ENCODE measurements at places on chromosomes 1 and 21. TPM values are rescaled to one million over a fixed set of nuclear protein-coding genes. Genes with fewer than 3 reads are reported as not detected.

- no peak for DNase-seq
These were observed 102.9 kb downstream of the ACTL8 start for GRCh38 chr1:17857996-17858395.

GRCh38 chr21:45041351-45041805, 33.0 kb upstream of the ADARB1 start:
- DNase-seq, result peak; percentile 77

DNA sequence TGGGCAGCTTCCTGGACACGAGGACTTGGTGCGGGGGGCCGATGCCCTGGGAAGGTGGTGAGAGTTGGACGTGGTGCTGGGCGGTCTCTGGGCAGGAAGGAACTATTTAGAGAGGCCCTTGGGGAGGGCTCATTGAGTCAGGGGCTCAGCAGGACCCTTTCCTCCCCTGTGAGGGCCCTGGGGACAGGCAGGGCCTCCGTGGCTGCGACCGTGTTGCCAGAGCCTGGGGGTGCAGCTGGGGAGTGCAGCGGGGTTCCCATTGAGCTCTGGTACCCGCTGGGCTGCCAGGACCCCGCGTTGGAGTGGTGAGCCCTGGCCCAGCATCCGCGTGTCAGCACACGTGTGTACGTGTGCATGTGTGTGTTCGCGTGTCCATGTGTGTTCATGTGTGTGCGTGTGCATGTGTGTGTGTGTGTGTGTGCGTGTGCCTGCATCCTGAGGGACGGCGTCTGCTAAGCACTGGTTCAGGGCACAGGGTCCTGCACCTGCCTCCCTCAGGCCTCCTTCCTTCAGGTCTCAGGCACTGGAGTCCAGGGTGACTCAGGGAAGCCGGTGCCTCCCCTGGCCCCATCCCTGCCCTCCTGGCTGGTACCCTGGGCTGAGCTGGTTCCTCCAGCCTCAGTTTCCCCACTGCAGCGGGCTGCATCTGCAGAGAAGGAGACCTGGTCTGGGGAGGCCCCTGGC, 10.7 kb downstream of the RNF223 start:
- no peak for DNase-seq

- no peak for DNase-seq
These were observed 13.3 kb downstream of the FBXO42 start for GRCh38 chr1:16338961-16339360.

DNA sequence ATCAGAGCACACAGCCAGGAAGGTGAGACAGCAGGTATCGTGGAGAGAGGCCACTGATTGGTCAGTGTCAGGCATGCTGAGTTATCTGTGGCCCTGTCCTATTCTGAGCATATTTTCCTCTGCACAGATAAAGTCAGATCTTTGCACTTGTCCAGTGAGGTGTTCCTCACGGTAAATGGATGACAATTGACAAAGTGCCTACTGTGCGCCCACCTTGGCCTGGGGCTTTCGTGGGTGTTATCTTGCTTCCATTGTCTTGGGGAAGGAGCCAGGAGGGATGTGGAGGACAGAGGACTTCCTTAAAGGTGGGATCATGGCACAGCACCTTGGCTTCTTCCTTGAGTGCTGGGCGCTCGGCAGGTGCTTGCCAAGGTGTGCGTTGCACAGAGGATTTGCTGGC, 46.0 kb upstream of the WNT4 start:
- no peak for DNase-seq

DNA sequence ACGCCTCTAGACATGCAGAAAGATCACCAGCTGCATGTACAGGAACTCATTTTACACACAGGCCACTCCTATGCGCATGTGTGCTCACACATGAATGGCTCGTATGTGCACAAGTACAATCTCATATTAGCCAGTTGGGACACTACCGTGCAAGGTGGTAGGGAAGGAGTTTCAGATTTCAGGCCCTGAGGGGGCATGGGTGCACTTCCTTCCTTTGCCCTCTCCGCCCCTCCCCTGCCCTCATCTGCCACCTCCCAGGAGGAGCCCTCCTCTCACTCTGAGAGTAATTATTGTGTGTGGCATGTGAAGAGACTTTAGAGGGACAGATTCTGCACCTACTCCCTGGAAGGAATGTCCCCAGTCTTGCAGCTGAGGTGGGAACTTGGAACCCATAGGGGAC, 14.8 kb downstream of the EDN2 start:
- no peak for DNase-seq

DNA sequence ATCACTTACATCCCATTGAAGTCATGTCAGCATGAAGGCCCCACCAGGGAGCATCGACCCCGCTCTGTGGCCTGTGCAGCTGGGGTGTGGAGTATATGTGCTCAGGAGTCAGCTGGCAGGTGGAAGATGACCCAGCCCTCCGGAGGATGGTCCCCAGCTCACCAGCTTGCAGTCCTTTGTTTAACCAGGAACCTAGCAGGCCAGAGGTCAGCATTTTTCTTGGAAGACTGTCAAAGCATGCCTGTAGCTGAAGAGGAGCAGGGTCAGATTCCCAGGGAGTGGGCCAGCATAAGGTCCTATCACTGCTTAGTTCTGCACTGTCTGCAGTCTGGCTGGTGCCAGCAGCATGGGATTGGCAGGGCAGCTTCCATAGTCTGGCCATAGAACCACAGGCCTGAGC, 12.7 kb downstream of the NFASC start:
- DNase-seq, result no peak

OR2T34 gene
- total RNA-seq, result not detected

DNA sequence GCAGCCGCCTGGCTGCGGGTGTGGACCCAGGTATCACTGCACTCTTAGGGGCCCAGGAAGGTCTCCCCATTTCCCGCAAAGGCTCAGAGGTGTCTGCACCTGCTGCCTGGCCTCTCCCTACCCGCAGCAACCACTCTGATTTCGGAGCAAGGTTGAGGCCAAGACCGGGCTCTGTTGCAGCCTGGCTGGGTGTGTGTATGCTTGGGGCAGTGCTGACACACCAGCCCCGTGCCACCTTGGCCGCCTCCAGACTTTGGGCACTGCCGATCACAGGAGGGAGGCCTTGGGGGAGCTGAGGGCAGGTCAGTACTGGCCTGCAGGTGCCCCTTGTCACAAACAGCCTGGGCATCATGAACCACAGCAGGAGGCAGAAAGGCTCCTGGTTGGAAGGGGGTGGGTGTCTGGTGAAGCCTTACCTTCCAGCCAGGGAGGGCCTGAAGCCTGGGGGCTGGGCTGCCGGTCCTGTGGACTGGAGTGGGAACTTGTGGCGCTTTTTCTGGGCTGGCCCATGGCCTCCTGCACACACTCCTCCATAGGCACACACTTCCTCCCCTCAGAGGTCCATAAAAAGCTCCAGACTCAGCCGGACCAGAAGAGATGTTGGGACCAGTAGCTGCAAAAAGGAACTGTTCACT, 519.5 kb downstream of the RWDD3 start:
- no peak for DNase-seq

DNA sequence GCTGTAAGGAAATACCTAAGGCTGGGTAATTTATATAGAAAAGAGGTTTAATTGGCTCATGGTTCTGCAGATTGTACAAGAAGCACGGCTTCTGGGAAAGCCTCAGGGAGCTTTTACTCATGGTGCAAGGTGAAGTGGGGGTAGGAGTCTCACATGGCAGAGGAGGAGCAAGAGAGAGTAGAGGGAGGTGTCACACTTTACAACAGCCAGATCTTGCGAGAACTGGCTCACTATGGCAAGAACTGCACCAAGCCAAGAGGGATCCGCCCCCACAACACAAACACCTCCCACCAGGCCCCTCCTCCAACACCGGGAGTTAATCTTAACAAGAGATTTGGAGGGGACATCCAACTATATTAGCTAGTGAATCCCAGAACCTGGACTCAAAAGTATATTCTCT, 135.4 kb upstream of the SOD1 start:
- DNase-seq, result no peak

OR2M2 gene
- total RNA-seq, result not detected

DNA sequence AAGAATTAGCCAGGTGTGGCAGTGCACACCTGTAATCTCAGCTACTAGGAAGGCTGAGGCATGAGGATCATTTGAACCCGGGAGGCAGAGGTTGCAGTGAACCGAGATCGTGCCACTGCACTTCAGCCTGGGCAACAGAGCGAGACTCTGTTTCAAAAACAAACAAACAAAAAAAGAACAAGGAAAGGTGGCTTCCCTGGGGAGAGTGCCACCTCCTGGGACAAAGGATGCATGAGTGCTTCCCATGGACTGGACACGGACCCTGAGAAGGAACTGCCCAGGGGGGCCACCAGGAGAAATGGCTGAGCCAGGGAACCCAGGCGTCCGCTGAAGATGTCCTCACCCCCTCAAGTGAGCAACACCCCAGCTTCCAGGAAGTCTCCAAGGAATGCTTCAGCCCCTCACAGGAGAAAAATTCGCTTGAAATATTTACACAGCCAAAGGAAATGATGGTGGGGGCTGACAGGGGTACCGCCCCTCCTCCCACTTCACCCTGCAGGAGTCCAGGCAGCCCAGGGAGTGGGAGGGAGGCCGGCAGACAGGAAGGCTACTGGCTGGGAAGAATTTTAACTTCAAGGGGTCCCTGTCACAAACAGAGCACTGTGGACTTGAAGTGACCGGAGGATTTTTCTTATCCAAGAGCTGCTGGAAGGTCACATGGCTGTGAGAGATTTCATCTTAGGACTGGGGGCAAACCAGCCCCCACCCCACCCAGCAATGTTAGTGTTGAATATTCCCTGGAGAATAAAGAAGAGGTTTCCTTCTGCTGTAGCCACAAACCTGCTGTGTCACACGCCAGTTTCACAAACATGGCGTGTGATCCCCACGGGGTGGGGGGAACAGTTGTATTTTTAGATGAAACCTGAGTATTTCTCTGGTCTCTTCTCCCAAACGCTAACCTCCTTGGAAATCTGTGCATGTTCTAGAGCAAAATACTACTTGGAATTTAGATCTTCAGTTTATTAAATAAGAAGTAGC, 90.8 kb upstream of the SLC25A33 start:
- no peak for DNase-seq

DNA sequence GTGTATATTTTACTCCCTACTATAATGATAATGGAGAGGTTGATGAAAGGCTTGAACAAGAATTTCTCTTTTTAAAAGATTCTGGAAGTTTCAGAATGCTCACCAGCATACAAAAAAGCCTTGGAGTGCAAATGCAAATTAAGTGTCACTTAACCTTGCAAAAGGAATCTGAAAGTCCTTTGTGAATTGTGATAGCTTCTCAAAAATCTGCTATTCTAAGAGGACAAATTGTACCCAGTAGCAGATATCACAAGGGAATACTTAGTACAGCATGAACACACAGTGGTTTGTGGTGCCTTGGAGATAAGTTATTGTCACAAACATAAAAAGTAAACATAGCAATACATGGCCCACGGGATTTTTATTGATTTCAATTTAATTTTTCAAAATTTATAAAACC, 1208.3 kb upstream of the B3GALT2 start:
- no peak for DNase-seq

DNA sequence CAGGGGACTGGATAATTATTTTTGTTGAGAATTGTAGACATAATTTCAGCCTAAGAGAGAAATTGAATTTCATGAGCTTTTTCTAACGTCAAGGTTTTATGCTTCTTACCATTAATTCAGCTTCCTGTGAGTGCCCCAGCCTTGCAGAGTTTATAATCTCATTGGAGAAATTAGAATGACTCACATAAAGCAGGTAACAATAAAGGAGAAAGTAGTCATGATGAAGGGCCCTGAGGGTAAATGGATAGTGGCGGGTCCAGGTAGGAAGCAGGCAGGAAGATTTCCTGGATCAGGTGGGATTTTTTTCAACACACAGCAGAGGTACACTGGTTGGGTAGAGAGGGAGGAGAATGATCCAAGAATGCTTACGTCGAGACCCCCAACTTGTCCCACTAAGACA, 311.4 kb downstream of the BARHL2 start:
- DNase-seq, result no peak

ATP1A2 gene
- total RNA-seq, result 68.2 TPM

DNA sequence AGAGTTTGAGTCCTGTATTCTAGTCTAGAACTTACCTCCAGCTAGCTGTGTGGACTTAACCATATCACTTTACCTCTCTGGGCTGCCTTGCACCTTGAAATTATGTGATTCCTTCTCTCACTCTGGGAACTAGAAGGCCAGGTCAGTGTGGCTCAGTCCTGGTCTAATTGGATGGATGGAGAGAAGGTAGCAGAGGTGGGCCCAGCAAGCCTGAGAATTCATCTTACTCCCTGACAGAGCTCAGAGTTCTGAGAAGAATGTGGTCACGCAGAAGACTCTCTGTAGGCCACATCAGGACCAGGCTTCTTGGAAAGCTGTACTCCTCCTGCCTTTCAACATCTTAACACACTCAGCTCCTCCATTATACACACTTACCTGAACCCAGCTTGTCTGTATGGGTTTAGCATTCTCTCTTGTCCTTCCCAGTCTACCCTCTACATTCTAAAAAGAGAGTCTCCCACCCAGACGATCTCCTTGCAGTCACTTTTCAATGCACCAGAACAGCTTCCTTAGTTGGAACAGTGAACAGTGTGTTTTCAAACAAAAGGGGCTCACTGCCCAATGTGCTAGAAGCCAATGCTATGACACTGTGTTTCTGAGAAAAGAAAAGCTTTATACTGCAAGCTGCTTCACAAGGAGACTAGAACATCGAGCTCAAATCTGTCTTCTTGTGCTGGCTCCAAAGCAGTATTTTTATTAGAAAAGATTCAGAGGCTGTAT, 60.5 kb downstream of the CAPN9 start:
- DNase-seq, result no peak

DNA sequence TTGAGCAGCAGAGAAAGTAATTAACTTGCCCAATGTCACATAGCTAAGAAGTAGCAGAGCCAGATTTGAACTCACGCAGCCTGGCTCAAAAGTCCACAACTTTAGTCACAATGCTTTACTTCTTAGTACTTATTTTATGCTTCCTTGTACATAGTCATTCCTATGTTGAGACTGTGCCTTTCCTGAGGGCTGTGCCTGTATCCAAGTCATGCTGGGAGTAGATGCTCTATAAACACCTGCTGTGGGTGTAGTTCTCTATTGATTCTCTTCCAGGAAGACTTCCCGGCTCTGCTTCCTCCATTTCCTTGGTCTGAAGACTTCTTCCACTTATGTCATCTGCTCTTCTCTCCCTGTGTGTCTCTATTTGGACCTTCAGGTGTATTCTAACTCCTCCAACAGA, 16.6 kb downstream of the IQGAP3 start:
- no peak for DNase-seq

DNA sequence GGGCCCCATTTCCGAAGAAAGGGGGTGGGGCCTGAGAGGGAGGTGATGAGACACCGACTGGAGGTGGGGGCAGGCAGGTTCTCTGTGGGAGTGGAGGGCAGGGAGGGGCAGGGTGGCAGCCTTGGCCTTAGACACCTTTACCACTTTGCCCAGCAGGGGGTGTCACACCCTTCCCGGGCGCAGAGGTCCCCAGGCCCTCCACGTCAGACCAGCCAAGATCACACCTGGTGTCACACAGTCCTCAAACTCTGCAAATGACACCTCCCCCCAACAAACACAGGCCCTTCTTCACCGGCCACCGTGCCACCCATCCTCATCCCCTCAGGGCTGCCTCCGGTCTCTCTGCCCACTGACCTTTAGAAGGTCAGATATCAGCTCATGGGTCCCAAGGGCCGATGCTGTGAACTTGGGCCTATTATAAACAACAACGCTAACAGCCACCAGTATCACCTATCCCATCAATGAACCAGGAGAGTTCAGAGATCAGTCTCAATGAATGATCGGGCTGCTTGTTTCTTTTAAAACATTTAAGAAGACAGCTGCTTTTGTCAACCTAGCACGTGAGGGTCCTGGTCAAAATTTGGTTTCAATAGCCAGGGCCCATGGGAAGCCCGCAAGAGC, 103.9 kb downstream of the CASZ1 start:
- DNase-seq, result no peak

GRCh38 chr1:39761557-39762260, 9.4 kb downstream of the OXCT2 start:
- DNase-seq, result no peak

- DNase-seq, result no peak
These were observed 5.2 kb upstream of the CSF1 start for GRCh38 chr1:109905491-109905890.

FAM177B gene
- not detected for total RNA-seq

C1orf105 gene
- total RNA-seq, result not detected

Measured in omental fat pad (tissue), 4 donors.